ENCODE measurements at places on chromosomes 6 and 20.
A peak's percentile ranks its signal among the peaks of the same experiment; 100 is the strongest.

GRCh38 chr20:23362392-23363256 lies 642 bp downstream of the GZF1 start:
- DNase-seq = peak; percentile 65

GRCh38 chr6:139801571-139802321 lies 427.3 kb upstream of the CITED2 start:
- peak; percentile 34 for DNase-seq

DNA sequence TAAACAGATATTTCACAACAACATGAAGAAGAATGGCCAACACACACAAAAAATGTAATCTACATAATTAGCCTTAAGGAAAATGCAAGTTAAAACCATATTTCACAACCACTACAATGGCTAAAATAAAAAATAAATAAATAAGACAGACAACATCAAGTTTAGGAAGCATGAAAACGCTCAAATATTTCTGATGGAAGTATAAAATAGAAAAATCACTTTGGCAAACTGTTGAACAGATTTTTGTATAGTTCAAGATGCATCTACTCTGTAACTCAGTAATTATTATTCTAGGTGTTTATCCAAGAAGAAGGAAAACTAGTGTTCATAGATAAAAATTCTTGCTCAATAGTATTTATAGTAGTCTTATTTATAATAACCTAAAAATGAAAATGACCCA lies 1410.1 kb upstream of the ADGRB3 start:
- DNase-seq = no peak

- DNase-seq = no peak
Observed at GRCh38 chr20:10228330-10228729, 9.7 kb downstream of the SNAP25 start.

GRCh38 chr20:62501801-62502495 lies 26.2 kb upstream of the GATA5 start:
- peak; percentile 88 for DNase-seq

- DNase-seq = no peak
Observed at GRCh38 chr20:58377766-58378401, 11.1 kb upstream of the VAPB start.

DNA sequence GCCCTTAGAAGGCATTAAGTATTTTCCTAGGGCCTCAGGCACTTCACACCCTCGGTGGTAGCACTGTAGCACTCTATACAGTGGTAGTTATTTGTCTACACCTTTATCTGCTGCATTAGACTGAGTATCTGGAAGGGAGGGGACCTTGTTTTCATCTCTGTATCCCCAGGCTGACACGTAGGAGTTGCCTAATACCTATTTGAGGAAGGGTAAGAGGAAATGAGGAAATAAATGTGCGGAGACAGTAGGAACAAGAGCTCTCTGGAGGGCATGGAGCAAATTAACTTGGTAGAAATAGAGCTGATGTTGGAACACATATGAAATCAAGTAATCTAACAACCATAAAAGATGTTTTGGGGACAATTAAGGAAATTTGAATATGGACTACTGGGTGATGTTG lies 3.9 kb downstream of the CNPY3 start:
- no peak for DNase-seq

DNA sequence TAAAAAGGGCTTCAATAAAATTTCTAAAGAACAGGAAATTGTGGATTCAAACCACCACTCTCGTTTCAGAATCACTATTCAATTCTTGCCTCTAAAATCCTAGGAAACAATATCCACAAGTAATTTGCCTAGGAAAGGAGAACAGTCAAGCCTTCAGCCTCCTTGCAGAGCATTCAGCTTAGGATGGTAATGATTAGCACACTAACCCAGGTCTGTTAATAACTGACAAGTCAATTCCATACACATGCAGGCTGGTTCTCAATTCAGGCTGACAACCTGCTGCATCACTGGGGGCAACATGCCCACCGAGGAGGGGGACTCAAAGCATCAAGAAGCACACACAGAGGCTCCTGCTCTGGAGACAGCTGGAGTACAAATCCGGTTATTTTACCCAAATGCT lies 57.6 kb downstream of the GMDS start:
- no peak for DNase-seq

DNA sequence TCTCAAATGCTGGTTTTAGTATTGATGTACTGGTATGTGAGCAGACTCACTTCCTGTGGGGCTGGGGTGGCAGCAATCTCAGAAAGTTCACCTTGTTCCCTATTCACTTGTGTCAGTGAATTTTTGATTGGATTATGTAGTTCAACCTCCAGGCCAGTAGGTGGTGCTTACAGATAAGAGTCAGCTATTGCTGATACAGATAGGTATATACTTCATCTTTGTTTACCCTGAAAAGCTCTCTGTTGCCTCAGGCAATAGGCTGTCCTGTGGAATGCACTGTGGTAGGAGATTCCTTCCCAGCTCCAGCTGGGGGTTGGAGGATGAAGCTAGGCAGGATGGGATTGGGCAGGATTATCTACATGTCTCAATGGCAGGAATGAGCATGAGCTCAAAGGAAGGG lies 851.2 kb upstream of the EYS start:
- DNase-seq = no peak

DNA sequence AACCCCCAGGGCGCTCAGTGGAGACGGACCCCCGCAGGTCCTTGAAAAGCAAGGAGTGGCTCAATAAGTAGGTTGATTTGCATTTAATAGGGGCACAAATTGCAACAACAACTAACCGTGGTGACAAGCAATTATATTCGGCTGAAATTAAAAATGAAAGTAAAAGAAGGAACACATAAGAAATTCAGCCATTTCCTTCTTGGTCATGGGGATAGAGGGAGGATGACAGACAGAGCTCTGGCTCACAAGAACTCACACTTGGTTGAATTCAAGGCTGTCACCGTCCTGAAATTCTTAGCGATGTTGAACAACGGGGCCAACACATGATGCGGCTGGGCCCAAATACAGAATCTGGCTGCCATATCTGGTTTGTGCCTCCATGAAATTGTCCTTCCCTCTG lies 129.0 kb downstream of the EDN3 start:
- no peak for DNase-seq

- peak; percentile 44 for DNase-seq
Observed at GRCh38 chr6:116369964-116370759, 585 bp upstream of the DSE start.

- DNase-seq = no peak
Observed at GRCh38 chr6:3919130-3919628, 70.0 kb downstream of the FAM50B start.

DNA sequence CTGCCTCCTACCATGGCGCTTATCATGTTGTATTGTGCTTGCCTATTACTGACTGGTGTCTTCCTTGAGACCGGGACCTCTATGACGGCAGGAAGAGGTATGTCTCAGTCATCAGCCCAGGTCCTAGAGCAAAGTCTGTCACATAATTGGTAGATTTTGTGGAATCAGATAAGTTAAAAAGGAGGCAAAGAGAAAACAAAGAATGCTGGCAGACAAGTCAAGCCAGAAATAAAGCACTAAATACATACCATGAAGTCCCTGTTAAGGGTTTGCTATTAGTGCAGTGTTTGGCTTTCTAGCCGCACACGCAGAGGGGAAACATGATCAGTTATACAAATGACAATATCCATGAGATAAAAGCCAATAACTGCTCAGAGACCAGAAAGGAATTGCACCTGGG lies 6.0 kb downstream of the TOMM34 start:
- DNase-seq = no peak

GRCh38 chr6:1704711-1705110 lies 95.0 kb downstream of the FOXC1 start:
- DNase-seq = no peak
